ENCODE measurements at places on chromosomes 12 and 14.
A peak's percentile ranks its signal among the peaks of the same experiment; 100 is the strongest.

DNA sequence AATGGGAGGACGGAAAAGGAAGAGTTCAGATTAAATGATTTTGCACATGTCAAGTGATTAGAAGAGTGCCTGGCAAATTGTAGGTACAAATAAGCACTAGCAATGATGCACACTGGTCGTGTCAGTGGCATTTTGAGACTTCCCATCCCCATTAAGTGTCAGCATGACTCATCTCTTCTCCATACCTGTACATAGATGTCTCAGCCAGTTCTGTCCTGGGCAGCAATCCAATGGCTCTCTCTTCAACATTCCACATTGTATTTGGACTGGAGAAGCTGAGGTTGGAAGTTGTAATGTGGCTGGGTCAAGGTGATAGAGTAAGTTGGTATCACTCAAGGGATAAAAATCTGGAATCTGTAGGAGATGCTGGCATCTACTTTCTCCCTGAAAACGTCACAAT lies 742.7 kb downstream of the VRK1 start:
- no peaks in the 10 kb centered on the region for H3K4me1 ChIP-seq
- DNase-seq = no peak
- H3K36me3 ChIP-seq = no peaks in the 10 kb centered on the region

- H3K27me3 ChIP-seq = no peaks in the 10 kb centered on the region
- H3K27ac ChIP-seq = peak overlapping the region; percentile 2
- no peak for DNase-seq
- peaks cover 10% of the 10 kb centered on the region for H3K4me1 ChIP-seq
Observed at GRCh38 chr12:109087250-109087649, 6.0 kb downstream of the ALKBH2 start.

DNA sequence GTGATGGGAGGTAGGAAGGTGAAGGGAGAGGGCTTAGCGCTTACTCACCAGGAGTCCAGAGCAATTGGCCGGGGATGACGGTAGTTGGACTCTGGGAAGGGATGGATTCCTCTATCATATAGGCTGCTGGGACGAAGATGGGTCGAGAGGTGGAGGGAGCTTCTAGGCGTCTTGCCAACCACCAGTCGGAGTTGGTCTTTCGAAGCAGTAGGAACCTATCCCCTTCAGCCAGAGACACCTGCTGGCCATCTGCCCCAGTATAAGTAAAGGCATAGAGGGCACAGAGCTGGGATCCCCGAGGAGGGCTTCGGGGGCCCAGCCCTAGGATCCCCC lies 657 bp downstream of the ARHGAP9 start:
- peaks cover 12% of the 10 kb centered on the region for H3K4me1 ChIP-seq
- no peak overlapping the region for H3K4me3 ChIP-seq
- no peaks in the 10 kb centered on the region for H3K36me3 ChIP-seq
- no peak overlapping the region for H3K27ac ChIP-seq
- peaks cover 31% of the 10 kb centered on the region for H3K27me3 ChIP-seq

DNA sequence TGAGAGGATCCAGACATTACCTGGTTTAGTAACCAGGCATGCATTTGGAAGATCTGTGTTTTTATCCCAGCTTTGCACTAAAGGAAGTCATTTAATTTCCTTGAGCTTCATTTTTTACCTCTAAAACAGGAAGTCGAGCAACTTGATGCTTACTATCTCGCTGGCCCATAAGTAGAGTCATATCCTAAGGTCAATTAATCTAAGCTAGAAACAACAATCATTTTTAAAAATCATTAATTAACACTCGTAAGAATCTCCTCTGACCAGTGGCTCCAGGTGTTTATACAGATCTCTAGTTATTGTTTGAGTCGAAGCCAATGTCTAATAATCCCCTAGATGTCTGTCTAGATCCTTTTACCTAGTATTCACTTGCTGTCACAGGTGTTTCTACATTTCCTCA lies 355.8 kb upstream of the DCN start:
- no peaks in the 10 kb centered on the region for H3K4me1 ChIP-seq
- no peaks in the 10 kb centered on the region for H3K27me3 ChIP-seq
- no peaks in the 10 kb centered on the region for H3K36me3 ChIP-seq

- no peak overlapping the region for H3K4me3 ChIP-seq
- H3K27me3 ChIP-seq = no peaks in the 10 kb centered on the region
- DNase-seq = no peak
- H3K36me3 ChIP-seq = no peaks in the 10 kb centered on the region
- no peaks in the 10 kb centered on the region for H3K4me1 ChIP-seq
Observed at GRCh38 chr12:54222609-54223008, 33.8 kb upstream of the SMUG1 start.

Measured in gastrocnemius medialis (tissue), 4 donors.